ENCODE measurements at places on chromosomes 1 and 21. TPM values are rescaled to one million over a fixed set of nuclear protein-coding genes. Genes with fewer than 3 reads are reported as not detected.

The DRAXIN gene
- 0.17 TPM for total RNA-seq

DNA sequence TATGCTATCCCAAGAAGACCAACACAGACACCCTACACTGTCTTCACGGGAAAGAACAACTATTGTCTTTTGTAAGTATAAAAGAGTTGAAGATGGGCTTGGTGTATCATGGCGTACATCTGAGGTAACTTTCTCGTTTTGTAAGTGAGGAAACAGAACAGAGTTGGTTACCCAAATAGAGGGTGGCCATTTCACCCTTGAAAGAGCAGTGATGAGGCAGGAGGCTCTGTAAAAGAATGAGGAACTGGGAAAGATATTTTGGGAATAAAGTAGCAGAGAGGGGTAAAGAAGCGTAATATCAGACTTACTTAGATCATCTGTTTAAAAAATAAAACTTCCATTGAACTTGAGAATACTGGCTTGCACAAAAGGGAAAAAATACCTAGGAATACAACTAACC, 18.9 kb downstream of the FCRL2 start:
- H3K27ac ChIP-seq: no peak overlapping the region
- no peak overlapping the region for H3K4me3 ChIP-seq
- H3K4me1 ChIP-seq: no peaks in the 10 kb centered on the region
- H3K27me3 ChIP-seq: no peaks in the 10 kb centered on the region
- no peaks in the 10 kb centered on the region for H3K36me3 ChIP-seq

DNA sequence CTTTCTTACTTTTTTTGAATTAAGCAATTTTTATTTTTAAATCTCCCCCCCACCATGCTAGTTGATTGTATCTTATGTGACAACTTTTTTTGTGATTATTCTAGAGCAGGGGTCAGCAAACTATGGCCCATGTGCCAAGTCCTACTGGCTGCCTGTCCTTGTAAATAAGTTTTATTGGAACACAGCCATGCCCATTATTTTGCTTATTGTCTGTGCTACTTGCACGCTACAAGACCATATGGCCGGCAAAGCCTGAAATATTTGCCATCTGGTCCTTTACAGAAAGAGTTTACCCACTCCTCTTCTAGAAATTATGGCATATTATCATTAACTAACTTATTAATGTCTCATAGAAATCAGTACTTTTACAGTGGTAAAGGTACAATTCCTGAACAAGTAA, 51.7 kb downstream of the AK5 start:
- no peak for DNase-seq
- H3K36me3 ChIP-seq: no peaks in the 10 kb centered on the region
- H3K27ac ChIP-seq: no peak overlapping the region
- no peaks in the 10 kb centered on the region for H3K4me1 ChIP-seq

GRCh38 chr1:54300401-54300800, 100.4 kb downstream of the MRPL37 start:
- H3K36me3 ChIP-seq: no peaks in the 10 kb centered on the region
- peaks cover 28% of the 10 kb centered on the region for H3K4me1 ChIP-seq
- no peaks in the 10 kb centered on the region for H3K27me3 ChIP-seq
- no peak overlapping the region for H3K4me3 ChIP-seq

- no peak overlapping the region for H3K27ac ChIP-seq
- no peaks in the 10 kb centered on the region for H3K27me3 ChIP-seq
- no peaks in the 10 kb centered on the region for H3K36me3 ChIP-seq
- no peak for DNase-seq
Measured at GRCh38 chr1:47474278-47475193, 36.7 kb downstream of the FOXD2 start.

The KCNK2 gene
- 0.23 TPM for total RNA-seq

The AUNIP gene
- 0.43 TPM for total RNA-seq

- H3K36me3 ChIP-seq: peaks cover 20% of the 10 kb centered on the region
- H3K27me3 ChIP-seq: no peaks in the 10 kb centered on the region
- H3K4me3 ChIP-seq: no peak overlapping the region
- peaks cover 14% of the 10 kb centered on the region for H3K4me1 ChIP-seq
- no peak for DNase-seq
- no peak overlapping the region for H3K27ac ChIP-seq
Measured at GRCh38 chr1:151135433-151136385, 10.7 kb downstream of the SEMA6C start.

GRCh38 chr1:18085387-18086074, 22.1 kb upstream of the IGSF21 start:
- no peak overlapping the region for H3K4me3 ChIP-seq
- no peaks in the 10 kb centered on the region for H3K27me3 ChIP-seq
- no peak overlapping the region for H3K27ac ChIP-seq
- H3K4me1 ChIP-seq: no peaks in the 10 kb centered on the region

DNA sequence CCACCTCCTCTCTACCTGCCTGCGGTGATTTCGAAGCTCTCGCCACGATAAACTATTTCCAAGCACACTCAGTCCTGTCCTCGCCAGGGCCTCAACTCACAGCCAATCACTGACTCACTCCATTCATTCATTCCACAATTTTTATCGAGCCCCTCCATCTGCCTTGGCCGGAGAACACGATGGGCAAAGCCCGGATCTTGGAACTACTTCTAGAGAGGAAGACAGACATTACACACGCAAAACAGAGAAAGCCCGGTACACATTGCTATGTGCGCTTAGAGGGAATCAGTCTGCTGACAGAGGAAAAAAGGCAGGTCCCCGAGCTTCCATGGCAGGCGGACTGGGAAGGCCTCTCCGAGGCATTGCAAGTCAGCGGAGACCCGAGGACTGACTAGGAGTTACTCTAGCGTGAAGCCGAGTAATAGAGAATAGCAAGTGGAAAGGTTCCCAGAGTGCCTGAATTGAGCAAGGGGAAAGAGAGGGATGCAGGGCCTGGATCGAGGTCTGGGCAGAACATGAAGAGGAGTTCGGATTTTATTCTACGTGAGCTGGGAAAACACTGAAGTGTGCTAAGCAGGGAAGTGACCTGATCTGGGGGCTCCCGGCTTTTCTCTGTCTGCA, 54.2 kb upstream of the DNAJC6 start:
- DNase-seq: no peak
- H3K27me3 ChIP-seq: no peaks in the 10 kb centered on the region
- H3K4me1 ChIP-seq: peaks cover 13% of the 10 kb centered on the region
- H3K4me3 ChIP-seq: peak overlapping the region; percentile 93
- no peaks in the 10 kb centered on the region for H3K36me3 ChIP-seq
- peak overlapping the region; percentile 12 for H3K27ac ChIP-seq

The AMY1A gene
- 1.2 TPM for total RNA-seq

DNA sequence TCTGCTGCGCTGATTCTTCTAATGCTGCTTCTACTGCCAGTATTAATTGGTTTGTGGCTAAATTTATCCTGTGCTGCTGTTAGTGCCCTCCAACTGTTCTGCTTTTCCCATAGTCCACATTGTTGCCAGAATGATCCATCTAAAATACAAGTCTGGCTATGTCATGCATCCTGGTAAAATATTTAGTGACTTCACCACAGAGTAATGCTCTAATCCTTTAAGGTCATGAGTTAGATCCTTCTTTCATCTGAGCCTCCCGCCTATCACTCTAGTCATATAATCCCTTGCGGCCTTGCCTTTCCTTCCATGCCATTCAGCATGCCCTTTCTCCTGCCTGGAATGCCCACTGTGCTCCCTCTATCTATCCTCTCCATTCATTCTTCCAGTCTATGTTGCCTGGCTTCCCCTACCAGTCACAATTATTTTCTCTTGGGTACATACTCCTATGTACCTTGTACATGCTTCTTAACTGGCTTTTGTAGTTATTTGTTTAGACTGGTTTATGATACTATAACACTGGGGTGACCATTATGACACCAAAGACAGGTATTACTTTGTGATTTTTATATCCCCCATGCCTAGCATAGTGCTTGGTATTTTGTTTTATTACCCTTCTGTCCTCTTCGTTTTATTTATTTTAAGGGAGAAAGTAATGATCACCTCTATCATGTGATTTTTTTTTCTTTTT, 144.0 kb downstream of the MAGI3 start:
- DNase-seq: no peak
- H3K36me3 ChIP-seq: no peaks in the 10 kb centered on the region
- no peak overlapping the region for H3K27ac ChIP-seq

The TMEM269 gene
- total RNA-seq: 0.07 TPM

DNA sequence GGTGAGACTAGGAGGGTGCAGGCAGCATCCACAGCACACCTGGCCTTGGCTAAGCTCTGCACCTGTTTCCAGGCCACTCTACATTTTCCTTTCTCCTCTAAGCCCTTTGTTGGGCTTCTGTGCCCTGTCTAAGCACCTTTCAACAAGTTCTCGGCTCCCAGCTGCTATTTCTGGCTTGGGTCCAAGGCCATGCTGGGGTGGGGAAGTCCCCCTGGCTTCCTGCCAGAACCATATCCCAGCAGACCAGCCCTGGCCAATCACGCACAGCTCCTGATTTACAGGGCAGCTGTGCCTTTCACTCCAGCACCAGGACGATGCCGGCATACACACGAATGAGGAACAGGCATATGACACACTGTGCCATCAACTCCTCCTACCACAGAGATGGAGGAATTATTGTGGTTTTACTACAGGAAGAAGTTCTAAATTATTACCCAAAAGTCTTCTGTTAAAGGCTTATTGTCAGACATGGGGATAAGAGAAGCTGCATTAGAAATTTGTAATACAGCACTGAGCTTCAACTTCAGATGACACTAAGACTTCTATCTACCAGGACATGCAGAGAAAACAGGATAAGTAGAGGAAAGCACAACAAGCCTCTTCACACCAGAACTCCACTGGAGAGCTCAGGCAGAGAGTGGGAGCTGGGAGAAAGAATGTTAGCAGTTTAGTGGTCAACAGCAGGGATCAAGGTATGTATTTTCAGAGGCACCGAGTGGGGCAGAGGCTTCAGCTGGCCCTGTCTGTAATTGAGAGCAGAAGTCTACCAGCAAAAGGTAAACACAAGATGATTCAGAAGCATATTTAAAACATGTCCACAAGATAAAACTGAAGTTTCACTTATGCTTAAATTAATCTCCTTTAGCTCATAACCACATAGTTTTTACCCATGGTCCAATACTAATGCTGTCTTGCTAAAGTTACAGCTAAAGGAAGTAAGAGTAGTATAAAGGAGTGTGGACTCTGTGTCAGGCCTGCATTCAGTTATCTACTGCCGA, 37.4 kb downstream of the TRIT1 start:
- peaks cover 28% of the 10 kb centered on the region for H3K4me1 ChIP-seq
- peak; percentile 92 for DNase-seq
- H3K27me3 ChIP-seq: no peaks in the 10 kb centered on the region
- peaks cover 5% of the 10 kb centered on the region for H3K36me3 ChIP-seq
- H3K4me3 ChIP-seq: no peak overlapping the region

The PADI3 gene
- not detected for total RNA-seq

DNA sequence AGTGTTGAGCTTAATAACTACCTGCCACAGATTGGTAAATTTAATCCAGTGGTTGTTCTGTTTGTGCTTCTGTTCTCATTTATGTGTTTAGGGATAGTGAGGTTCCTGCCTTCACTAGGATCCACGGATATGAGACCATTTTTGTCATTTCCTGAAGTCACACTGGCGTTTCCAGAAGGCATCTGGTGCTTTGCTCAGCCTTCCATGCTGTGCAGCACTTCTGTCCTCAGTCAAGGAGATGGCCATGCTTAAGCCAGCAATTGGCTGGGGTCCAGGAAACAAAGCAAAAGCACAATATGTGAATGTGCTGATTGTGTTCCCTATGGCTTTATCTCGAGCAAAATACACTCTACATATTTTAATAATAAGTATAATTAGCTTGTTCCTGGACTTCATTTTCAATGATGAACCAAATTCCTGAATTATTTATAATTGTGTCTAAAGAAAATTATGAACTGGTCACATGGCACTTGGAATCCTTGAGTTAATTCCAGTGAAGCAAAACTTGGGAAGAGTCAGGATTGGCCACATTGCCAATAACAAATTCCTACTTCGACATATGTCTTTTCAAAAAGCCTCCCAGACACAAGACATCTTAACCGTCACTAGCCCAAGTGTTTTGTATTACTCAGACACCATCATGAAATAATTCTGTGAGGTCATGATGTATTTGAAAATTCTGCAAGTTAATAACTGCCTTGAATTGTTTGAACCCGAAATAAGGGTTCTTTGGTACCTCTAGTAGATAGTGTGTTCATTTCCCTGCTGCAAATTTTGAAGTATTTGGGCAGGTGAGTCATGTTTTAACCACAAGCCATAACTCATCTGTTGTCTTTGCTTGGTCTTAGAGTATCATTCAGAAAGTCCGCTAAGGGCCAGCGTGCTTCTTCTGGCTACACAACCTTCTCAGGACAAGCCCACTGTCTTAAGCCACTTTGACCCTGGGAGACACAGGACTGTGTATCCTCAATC, 412.4 kb downstream of the DISC1 start:
- no peaks in the 10 kb centered on the region for H3K27me3 ChIP-seq
- no peak for DNase-seq
- H3K4me3 ChIP-seq: no peak overlapping the region
- no peak overlapping the region for H3K27ac ChIP-seq

- H3K36me3 ChIP-seq: no peaks in the 10 kb centered on the region
- no peak for DNase-seq
- no peaks in the 10 kb centered on the region for H3K27me3 ChIP-seq
- no peak overlapping the region for H3K27ac ChIP-seq
- no peaks in the 10 kb centered on the region for H3K4me1 ChIP-seq
Measured at GRCh38 chr1:93302078-93302477, 43.6 kb upstream of the DR1 start.

The SPATA45 gene
- not detected for total RNA-seq

DNA sequence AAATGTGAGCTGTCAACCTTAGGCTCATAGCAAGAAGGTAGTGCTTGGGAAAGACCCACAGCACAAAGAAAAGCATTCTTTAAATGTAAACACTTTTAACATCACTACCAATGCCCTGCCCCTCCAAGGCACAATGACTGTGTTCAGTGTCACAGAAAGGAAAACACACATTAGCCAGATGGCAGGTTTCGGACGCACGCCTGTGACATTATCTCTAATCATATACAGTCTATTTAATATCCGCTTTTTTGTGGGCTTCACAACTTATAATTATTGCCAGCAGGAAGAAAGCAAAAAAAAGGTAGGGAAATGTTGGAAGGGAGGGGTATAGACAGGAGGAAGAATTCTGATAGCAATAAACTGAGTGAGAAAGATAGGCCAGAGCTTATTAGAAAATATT, 112.4 kb upstream of the BEND5 start:
- no peaks in the 10 kb centered on the region for H3K27me3 ChIP-seq
- DNase-seq: no peak
- H3K4me3 ChIP-seq: no peak overlapping the region
- H3K27ac ChIP-seq: no peak overlapping the region

The HEYL gene
- 15.7 TPM for total RNA-seq

- no peak overlapping the region for H3K4me3 ChIP-seq
- H3K4me1 ChIP-seq: no peaks in the 10 kb centered on the region
- no peaks in the 10 kb centered on the region for H3K27me3 ChIP-seq
- no peaks in the 10 kb centered on the region for H3K36me3 ChIP-seq
- no peak for DNase-seq
Measured at GRCh38 chr1:218205721-218206120, 79.4 kb upstream of the RRP15 start.

GRCh38 chr1:23624440-23624839, 65.1 kb upstream of the ID3 start:
- no peaks in the 10 kb centered on the region for H3K36me3 ChIP-seq
- no peaks in the 10 kb centered on the region for H3K27me3 ChIP-seq
- H3K27ac ChIP-seq: no peak overlapping the region

- no peaks in the 10 kb centered on the region for H3K36me3 ChIP-seq
- H3K4me1 ChIP-seq: no peaks in the 10 kb centered on the region
- no peak for DNase-seq
- H3K4me3 ChIP-seq: no peak overlapping the region
- H3K27ac ChIP-seq: no peak overlapping the region
Measured at GRCh38 chr1:8583031-8583430, 234.4 kb downstream of the RERE start.

Data from upper lobe of left lung (tissue), 6 donors.